SIG-M5 (cell line): ENCODE measurements at places on chromosomes 11 and 22.

GRCh38 chr11:17331669-17332068, 19.9 kb upstream of the NCR3LG1 start:
- no peak for DNase-seq

DNA sequence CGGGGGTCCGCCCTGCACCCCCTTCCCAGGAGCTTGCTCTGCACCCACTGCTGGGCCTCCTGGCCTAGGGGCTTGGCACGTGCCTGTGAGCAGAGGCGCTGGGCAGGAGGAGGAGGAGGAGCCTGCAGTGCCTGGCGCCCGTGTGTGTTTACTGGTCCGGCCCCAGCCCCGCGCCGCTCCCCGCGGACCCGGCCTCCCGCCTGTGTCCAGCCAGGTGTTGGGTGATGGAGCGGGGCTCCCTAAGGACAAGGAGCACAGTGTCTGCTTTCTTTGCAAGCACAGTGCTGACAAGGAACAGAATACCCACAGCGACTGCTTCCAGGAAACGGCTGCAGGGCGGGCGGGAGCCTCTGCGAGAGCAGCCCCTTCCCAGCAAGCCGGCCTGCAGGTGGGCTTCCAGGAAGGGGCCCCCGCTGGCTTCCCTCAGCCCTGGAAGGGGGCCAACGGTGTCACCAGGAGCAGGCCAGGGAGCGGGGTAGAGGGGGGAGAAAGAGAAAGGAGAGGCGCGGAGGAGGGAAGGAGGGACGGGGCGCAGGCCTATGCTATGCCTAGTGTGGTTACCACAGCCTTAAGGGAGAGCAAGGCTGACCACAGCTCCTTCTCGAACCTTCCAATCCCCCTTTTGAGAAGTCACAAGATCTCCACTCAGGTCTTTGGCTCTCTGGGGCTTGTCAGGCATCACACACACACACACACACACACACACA, 6.6 kb downstream of the H19 start:
- DNase-seq, result no peak

GRCh38 chr11:69398529-69399492, 82.7 kb upstream of the LINC01488 start:
- DNase-seq, result no peak

- no peak for DNase-seq
Observed at GRCh38 chr11:13487661-13488030, 8.2 kb downstream of the PTH start.

- DNase-seq, result no peak
Observed at GRCh38 chr11:66112601-66113499, 42.8 kb downstream of the PACS1 start.

- DNase-seq, result no peak
Observed at GRCh38 chr11:18347471-18348125, 25.2 kb downstream of the GTF2H1 start.
